ENCODE measurements at places on chromosomes 2 and 18.

DNA sequence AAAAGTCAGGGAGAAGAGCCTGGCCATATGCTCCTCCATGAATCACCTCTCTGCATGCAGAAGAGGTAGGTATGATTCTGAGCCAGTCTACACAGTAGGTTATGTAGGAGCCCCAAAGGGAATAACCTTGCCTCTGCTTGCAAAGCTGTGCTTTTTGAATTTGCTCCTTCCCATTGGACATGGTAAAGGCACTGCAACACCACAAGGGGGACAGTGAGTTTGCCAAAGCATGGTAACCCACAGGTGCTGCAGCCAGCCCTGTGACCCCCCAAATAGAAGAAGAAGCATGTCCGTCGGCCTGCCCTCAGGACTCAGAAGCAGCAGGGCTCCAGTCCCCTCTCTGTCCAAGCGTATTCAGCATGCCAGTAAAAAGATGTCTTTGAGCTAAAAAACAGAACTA, 51.0 kb upstream of the BCL2L11 start:
- no peak for DNase-seq

DNA sequence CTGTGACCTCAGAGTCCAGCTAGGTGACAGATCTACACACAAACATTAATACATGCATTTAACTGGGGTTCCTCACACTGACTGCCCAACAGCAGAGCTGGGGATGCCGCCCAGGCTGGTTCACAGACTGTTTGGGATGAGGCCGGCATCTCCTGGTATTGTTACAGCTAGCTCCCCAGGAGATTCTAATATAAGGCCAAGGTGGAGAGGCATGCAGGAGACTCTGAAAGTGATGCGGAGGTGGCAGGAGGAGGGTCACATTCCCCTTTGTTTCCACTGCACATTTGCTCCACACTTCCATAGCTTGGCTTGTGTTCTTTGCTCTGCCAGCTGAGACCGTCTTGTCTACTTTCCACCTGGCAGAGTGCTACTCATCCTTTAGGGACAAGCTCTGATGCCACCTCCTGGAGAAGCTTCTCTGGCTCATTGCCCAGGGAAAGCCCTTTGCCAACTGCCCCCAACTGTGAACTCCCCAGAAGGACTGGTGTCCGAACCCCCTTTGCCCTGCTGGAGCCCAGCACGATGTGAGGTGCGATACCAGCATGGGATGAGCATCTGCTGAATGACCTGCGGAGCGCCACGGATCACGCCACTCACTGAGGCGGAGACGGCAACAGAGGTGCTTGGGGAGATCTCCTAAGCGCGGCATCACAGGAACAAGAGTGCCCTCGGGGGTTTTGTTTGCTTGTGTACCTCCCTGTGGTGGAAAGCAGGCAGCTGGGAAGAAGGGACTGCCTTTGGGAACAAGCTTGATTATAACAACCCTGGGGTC, 88.8 kb downstream of the UXS1 start:
- no peak for DNase-seq

DNA sequence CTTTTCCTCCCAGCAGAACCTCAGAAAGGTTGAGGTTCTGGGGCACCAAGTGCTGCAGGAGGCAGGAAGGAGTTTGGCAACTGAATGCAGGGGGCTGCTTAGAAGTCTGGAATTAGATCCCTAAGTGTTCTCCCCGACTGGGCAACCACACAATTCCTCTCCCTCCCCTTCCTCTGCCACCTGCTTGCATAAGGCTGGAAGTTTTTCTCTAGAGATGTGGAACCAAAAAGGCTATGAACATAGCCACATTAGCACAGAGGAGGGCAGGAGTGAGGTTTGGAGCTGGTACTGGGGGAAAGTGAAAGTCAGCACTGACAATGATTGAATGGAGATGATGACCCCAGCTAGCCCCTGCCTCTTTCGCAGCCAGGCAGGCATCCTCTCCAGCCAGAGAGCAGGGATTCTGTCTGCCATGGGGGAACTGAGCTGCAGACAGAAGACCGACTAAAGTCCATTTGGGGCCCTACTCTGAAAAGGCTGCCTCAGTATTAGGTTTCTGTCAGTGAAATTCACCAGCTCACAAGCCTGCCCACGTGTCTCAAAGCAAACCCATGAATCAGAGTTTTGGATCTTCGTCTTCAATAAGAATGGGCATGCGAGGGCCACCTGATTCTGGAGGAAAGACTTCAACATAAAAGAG, 87.9 kb upstream of the ITGA6 start:
- DNase-seq: no peak

DNA sequence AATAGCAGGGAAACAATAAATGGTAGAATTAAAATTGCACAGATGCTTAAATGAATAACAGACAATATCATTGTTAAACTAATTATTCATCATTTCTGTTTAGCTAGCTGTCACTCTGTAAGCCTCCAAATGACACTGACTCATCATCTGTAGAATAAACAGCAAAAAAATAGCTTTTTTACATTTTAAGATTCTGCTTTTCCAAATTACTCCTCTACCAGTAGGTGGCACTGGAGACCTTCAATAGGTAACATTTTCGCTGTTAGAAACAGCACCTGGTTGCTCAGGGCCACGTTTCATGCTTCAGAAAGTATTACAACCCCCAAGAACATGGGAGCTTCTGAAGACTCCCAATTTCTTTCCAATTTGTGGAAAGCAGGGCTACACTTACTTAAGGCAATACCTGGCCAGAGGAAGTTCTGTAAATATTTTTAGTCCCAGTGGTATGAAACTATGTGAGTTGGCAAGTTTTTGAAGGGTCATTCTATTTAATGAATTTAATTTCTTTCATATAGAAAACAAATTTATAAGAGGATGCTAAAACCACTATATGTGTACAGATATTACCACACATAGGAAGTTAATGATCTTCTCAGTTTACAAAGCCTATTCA, 45.4 kb downstream of the TTN start:
- peak; percentile 56 for DNase-seq

DNA sequence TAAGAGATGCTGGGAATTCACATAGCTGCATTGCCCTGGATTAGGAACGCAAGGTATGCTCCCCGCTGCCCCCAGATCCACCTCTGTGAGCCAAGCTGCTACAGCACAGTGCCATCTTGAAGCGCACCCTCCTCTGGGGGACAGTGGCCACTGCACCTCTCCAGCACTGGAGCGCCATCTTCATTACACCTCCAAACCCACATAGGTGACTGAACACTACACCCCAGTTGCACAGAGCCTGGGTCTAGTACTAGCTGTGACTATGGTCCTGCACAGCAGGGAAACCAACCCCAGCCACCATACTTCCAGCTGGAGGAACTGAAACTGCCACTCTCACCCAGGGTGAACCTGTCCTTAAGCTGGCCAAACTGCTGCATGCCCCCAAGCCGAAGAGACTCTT, 84.6 kb downstream of the TMEM237 start:
- DNase-seq: no peak

DNA sequence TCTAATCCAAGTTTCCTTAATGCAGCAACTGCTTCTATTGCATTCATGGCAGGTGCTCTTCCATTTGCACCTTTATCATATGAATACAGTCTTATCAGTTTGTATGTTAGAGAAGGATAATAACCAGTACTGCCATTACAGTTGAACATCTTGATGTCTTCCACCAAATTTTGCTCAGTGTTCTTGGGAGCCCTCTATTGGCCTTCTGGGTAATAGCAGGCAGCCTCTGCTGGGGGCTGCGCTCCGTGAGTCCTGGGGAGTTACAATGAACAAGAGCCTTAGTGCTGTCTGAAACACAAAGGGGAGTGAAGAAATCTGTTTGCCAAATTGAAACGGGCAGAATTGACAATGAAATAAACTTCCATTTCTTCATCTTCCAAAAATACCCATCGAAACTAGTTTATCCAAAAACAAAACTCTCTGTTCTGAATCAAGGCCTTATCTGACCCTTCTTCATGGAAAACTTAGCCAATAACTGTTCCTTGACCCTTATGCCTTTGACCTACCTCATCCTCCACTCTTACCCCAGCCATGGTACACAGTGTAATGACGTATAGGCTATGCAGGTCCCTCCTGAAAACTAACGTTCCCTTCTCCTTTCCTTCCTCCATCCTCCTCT, 79.9 kb downstream of the ALK start:
- no peak for DNase-seq

GRCh38 chr2:226080334-226080733, 680.8 kb downstream of the NYAP2 start:
- peak; percentile 42 for DNase-seq
